ENCODE measurements at places on chromosomes 2 and 18.

- no peak for DNase-seq
Observed at GRCh38 chr18:6022845-6023244, 127.5 kb upstream of the TMEM200C start.

DNA sequence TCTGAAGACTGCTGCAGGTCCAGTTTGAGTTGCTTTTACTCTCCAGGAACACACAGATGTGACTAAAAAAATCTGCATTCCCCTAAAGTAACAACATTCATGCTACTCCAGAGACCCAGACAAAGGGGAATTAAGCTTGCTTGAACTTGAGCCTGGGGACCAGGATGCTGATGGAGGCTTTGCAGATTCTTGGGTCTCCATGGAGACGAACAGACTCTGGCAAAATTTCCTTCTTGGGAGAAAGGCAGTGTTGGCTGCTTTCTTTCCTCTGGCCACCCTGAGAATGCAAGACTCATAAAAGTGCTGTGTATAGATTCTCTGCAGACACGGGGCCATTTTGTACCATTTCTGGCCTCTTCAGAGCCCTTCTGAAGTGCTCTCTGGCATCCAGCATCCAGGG lies 112.0 kb downstream of the ACTR3 start:
- DNase-seq = no peak

DNA sequence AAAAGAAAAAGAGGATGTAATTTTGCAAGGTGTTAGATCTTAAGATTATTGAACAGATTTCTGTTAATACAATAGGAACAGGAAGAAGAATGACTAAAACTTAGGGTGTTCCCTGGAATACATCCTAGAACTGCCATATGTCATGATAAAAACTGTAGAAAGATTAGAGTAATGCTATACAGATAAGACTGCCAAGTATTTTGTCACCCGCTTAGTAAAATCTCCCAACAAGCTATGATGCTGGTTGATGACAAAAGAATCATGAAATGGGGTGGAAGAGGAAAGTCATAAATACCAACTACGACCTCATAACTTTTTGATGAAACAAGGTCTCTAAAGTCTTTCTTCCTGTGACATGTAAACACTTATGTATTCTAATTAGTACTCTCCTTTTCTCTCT lies 163.6 kb upstream of the COL3A1 start:
- no peak for DNase-seq

- no peak for DNase-seq
Observed at GRCh38 chr2:20073460-20073859, 22.0 kb upstream of the LAPTM4A start.

GRCh38 chr2:57701391-57701791 lies 345.2 kb upstream of the VRK2 start:
- no peak for DNase-seq

- no peak for DNase-seq
Observed at GRCh38 chr2:94984964-94985575, 40.4 kb upstream of the MAL start.

- no peak for DNase-seq
Observed at GRCh38 chr18:50006470-50007046, 188.4 kb downstream of the MYO5B start.

DNA sequence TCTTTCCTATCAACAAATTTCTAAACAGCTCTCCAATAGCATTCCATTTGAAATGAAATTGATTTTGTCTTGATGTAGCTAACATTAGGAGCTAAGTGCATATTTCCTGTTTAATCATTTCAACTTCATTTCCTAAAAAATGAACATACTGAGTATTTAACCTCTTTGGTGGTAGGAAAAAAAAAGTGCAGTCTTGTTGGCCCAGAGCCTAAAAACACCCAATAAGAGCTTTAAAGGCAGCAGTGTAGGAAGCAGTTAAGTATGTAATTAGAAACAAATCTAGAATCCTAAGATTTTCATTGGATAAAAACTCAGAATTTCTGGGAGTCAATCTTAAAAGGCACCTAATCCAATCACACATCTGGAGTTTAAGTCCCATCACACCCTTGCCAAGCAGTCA lies 71.0 kb upstream of the RBMS1 start:
- DNase-seq = no peak

GRCh38 chr2:45928946-45929345 lies 277.5 kb downstream of the PRKCE start:
- DNase-seq = no peak

DNA sequence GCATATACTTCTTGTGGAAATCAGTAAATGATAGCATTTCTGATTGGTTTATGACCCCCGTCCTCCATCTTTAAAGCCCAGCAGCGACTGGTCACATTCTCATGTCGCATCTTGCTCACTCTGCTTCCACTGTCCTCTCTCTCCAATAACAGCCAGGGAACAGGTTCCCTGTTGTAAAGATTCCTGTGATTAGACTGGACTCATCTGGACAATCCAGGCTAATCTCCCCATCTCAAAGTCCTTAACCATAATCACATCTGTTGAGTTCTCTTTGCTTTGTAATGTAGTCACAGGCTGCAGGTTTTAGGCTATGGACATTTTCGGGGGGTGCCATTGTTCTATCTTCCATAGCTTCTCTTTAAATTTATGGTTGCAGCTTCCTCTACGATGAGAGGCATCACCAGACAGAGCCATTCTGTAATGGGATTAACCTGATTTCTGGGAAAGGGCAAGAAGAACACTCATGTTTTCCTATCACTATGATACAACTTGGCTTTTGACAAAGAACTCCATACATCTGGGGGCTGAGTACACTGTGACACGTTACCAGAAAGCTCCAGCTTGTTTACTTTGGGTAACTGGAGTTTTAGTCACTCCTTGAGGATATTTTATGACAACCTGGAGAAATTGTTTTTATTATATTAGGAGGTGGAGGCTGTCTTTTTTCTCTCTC lies 159.0 kb downstream of the NYAP2 start:
- no peak for DNase-seq

- DNase-seq = no peak
Observed at GRCh38 chr2:166984797-166985196, 96.5 kb downstream of the XIRP2 start.

DNA sequence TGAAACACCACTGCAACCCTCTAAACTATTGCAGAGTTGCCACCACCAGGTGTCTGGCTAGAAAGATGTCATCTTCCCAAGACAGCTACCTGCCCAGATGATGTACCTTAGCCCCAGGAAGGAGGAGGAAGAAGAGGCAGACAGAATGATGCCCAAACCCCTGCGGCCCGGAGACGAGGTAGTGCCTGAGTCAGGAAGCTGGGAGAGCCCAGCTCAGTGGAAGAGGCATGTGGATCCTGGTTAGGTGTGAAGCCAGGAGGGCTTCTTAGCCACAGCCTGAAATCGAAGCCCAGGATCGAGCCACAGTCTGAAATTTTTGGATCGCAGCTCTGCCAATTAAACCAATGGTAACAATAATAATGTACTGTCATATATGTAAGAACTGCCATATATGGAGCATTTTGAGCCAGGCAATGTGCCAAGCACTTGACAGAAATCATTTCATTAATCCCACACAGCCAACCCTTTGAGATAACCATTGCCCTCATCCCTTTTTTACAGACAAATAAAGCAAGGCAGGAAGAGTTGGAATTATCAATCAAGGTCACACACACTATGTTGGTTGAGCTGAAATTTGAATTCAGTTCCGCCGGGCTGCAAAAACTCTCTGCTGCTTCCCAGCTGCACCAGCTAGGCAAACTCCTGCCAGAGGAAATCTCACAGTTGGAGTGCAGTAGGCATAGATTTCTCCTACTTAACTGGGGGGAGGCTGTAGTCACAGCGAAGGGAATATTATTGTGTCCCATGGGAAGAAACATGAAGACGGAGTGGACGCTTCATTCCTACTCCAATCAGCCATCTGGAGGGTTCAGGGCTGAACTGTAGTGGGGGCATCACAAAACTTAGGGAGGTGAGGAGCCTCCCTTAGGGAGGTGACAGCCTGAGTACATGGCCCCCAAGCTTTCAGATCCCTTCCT lies 19.4 kb upstream of the CYP1B1 start:
- no peak for DNase-seq

DNA sequence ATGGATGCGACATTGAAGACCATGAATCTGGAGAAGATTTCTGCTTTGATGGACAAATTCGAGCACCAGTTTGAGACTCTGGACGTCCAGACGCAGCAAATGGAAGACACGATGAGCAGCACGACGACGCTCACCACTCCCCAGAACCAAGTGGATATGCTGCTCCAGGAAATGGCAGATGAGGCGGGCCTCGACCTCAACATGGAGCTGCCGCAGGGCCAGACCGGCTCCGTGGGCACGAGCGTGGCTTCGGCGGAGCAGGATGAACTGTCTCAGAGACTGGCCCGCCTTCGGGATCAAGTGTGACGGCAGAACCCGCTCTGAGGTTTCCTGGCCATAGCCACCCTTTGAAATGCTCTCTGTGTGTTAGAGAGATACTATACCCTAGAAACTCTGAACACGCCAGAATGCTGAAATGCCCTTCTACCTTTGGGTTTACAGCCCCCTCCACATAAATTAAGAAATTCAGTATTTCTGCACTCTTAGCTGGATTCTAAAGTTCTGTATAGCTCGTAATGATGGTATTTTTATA lies 659 bp downstream of the CHMP1B start:
- no peak for DNase-seq

- no peak for DNase-seq
Observed at GRCh38 chr2:201208563-201209252, 25.8 kb downstream of the CASP10 start.

DNA sequence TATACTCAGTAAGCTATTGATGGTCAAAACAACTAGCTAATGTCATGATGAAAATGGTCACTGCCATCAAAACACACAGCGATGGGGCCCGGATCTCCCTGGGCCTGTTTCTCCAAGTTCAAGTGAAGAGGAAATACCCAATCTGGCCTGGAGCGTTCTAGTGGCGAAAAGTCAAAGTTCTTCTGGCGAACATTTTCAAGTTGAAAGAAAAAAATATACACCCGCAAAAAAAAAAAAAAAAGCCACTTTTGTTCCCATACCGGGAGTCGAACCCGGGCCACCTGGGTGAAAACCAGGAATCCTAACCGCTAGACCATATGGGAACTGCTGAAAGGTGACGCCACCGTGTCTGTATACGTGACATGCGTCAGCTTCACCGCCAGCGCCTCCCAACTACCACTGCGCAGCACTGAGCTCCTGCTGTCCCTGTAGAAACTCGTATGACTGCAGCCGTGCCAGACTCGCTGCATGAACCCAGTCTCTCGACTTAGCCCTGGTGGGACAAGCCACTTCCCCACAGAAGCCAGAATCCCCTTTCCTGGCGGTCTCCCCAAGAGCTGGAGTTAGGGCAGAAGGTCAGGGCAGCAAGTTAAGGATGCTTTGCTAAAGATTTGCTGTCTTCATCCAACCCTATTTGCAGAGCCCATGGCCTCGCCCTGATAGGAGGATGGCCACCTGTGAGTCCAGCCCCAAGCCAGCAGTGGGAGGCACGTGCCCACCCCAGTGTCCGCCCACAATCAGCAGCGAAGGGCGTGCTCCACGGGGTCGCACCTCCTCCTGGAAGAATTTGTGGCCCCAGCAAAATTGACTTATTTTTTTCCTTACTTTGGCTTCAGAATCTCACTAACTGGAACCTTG lies 5.6 kb upstream of the IMP4 start:
- peak; percentile 41 for DNase-seq

- DNase-seq = peak; percentile 64
Observed at GRCh38 chr18:68778280-68778886, 19.5 kb upstream of the CCDC102B start.

GRCh38 chr18:63427558-63427957 lies 5.3 kb upstream of the VPS4B start:
- no peak for DNase-seq

DNA sequence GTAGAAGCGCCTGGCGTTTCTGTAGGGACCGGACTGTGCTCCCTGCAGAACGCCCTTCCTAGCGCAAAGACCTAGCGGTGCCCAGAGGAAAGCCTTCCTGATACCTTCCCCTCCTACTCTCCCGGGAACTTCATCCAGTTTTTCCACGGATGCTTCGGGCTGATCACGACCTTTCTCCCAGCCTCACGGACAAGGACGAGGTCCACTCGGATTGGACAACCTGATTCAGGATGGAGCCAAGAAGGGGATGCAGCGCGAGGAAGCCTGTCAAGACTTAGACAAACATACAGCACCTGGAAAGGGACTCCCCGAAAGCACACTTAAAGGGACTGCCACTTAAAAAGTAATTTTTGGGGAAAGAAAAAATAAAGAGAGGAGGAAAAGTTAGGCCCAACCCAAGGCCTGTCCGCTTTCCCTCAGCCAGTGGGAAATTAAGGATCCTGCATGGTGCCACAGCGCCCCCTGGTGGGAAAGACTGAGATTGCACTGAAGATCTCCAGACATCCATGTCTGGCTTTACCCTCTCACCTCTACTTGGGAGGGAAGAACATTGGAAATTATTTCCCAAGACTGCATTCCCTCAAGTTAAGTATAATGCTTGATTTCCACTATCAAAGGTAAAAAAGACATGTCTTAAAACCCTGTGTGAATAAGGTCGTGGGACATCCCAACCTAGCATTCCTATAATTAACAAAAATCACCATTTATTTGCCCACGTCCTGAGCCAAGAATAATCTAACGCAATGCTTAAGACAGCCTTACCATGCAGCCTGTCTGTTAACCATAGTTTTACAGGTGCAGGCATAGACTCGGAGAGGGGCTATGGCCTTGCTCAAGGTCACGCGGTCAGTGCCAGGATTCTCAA lies 13.4 kb upstream of the COPS8 start:
- DNase-seq = no peak

DNA sequence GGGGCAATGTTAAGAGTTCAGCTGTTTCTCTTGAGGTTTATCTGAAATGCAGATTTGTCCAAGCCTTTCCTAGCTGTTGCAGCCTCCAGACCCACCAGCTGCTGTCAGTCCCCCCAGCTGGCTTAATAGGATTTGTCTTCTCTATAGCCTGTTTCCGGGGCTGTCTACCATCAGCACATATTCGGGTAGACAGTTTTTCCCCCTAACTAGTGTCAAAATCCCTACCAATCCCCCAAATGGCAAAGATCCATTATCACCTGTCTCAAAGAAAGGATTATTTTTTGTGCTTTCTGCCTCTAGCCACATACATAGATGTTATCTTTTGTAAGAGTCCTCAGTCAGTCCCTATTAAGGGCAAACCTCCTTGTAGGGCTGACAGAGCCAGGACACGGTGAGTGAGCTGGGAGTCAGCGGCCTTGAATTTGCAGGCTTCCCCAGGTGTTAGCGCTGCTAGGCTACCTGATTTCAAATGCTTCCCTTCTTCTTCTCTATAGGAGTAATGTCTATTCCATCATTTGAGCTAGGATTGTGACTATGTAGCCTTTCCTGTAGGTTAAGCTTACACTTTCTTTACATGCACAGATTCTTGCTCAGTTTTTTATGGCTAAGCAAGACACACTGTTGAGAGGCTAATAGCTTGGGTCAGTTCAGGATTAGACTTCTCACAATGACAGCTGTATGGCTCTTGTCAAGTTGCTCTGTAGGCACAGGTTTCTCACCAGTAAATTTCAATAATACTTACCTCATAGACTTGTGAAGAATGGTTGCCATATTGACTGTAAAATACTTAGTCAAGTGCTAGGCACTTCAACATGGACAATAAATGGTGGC lies 171.1 kb upstream of the UNC80 start:
- no peak for DNase-seq

DNA sequence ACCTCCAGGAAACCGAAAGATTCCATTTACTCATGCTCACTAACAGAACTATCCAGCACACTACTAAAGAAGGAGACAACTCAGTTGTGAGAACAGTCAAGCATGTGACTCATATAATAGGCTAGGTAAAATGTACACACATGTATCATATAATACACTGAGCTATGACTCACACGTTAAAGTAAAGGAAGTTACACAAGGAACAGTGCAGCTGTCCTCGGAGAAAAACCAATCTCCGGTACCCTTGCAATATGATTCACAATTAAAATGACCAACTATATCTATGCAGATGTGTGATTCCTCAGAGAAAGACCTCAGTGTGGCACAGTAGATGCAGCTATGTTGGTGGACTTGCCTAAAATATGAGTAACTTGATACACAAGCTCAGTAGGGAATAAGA lies 76.5 kb downstream of the STRN start:
- DNase-seq = peak; percentile 69

Data from AG09319 (cell line).